Common myeloid progenitor, CD34-positive (primary cell): ENCODE measurements at places on chromosomes 2 and 18.
A peak's percentile ranks its signal among the peaks of the same experiment; 100 is the strongest.

DNA sequence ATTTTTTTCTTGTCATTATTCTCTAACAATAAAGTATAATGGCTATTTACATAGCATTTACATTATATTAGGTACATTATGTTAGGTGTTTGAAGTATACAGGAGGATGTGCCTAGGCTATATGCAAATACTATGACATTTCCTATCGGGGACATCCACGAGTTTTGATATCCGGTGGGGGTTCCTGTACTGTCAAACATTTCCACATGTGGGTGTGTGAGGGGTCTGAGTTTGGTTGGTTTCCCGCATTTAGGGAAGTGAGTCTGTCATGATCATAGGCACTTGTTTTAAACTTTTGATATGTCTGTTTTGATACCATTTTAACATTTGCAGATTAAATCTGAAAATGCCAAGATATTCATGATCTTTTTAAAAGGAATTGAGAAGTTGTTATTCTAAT lies 76.0 kb downstream of the CEP192 start:
- DNase-seq: peak; percentile 46

- no peak for DNase-seq
These were observed 2.1 kb downstream of the ATL2 start for GRCh38 chr2:38374984-38375383.

DNA sequence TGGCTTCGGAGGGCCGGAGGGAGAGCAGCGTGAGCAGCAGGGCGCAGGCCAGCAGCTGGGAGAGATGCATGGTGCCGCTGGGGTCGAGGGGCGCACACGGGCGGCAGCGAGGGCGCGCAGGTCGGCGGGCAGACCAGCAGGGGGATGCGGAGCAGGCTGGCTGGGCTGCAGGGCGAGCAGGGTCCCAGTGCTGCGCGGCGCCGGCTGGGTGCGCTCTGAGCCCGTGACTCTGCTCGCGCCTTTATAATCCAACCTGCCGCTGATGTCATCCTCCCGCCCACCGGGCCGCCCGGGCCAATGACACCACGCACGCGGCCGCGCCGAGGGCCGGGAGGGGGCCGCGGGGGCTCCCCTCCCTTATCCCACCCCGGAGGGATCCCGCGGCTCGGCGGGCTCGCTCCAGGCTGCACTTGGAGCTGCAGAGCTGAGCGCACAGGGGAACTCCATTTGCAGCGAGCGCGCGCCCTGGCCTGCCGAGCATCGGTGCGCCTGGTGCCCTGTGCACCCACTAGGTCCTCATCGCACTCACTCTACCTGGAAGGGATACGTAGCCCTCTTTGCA lies at the start of gene NPPC:
Gene NPPC (minus strand): TSS at position 217 of the 562 bp plus-strand sequence. CDS start 147 bp downstream, at position 70.
- DNase-seq: peak; percentile 80

- DNase-seq: no peak
These were observed 28.8 kb downstream of the SDC1 start for GRCh38 chr2:20196053-20196656.

DNA sequence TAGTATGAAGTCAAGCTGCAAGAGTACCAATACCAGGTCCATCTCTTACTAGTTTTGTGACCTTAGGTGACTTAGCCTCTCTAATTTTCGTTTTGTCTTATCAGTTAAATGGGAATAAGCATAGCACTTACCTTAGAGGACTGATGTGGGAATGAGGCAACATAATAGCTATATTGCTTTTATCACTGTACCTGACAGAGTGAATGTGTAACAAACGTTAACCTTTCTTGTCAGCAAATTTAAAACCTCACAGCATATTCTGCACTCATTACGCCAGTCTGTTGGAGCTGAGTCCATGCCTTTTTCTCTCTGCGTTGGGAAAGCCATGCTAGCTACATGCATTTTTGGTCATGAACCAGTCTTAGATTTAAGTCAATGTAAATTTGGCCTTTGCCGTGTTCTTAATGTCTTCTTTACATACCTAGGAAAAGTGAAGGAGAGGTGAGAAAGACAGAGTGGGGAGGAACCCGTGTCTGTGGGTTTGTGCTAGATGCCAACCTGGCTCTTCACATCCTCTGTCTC lies at the start of gene IL36B:
Gene IL36B (minus strand): TSS at position 472 of the 522 bp plus-strand sequence.
- DNase-seq: no peak

DNA sequence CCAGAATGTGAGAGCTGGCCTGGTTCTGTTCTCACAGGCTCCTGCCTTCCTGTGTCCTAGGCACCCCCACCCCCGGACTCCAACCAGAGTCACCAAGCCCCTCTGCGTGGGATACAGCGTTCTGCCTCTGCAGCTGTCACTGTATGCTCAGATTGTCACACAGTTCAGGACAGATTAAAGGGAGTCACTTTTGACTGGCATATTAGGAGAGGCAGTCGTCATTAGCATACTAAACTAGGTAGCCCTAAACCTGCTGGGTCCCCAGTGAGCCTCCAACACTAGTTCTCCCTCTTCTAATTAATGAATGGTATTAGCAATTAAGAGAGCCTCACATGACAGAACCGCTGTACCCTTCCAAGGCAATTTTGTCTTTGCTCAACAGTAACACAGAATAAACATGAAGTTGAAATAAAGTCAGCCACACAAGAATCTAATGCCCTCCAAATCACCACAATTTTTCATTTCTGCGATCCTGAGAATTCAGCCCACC lies 340.2 kb downstream of the CMPK2 start:
- no peak for DNase-seq

GRCh38 chr2:240310645-240311044 lies 124.8 kb upstream of the GPC1 start:
- DNase-seq: no peak

- DNase-seq: no peak
These were observed 136.2 kb downstream of the SLC8A1 start for GRCh38 chr2:40315683-40316082.

GRCh38 chr18:13409026-13409425 lies 190.5 kb downstream of the LDLRAD4 start:
- DNase-seq: no peak

DNA sequence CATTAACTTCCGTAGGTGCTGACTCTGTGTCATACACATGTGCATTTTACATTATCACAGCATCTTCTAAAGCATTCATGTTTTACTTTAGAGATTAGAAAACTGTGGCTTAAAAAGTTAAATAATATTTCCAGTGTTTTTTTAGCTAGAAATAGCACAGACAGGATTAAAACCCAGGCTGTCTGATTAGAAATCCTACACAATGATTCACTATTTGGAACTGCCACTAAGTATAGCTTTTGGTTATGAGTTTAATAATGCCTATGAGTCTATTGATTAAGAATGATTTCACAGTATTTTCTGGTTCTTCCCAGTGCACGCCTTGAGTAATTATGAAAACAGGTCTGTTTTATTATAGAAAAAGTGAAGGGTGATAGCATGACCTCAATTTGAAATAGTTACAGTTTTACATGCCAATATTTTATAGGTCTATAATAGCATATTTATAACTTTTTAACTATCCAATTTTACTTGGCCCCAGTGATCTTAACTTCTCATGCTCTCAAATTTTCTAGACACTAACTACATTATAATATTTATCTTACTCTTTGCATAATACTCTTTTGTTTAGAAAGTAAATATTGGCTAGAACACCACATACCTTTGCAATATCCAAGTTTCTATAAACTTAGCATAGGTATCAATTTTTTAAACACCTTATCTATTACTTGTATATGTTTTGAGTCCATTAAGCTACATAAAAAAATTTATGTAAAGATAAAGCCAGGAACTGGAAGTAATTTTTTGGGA lies 313.2 kb downstream of the RND3 start:
- no peak for DNase-seq

DNA sequence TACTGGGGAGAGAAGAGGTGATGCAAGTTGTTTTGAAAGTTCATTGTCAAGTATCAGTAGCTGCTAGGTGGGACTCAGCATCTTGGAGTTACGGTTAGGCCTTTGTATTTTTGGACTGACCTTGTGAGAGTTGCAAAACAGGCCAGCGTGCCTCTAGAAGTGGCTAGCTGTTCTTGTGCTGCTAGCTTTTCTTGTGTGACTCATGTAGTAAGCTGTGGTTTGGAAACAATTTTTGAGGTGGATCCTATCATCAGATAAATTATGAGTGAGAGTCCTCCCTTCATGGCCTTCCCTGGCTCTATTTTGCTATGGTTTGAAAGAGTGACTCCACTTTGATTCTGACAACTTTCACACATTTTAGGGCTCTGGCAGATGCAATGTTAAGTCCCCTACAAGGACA lies 409.2 kb upstream of the HS6ST1 start:
- peak; percentile 63 for DNase-seq

DNA sequence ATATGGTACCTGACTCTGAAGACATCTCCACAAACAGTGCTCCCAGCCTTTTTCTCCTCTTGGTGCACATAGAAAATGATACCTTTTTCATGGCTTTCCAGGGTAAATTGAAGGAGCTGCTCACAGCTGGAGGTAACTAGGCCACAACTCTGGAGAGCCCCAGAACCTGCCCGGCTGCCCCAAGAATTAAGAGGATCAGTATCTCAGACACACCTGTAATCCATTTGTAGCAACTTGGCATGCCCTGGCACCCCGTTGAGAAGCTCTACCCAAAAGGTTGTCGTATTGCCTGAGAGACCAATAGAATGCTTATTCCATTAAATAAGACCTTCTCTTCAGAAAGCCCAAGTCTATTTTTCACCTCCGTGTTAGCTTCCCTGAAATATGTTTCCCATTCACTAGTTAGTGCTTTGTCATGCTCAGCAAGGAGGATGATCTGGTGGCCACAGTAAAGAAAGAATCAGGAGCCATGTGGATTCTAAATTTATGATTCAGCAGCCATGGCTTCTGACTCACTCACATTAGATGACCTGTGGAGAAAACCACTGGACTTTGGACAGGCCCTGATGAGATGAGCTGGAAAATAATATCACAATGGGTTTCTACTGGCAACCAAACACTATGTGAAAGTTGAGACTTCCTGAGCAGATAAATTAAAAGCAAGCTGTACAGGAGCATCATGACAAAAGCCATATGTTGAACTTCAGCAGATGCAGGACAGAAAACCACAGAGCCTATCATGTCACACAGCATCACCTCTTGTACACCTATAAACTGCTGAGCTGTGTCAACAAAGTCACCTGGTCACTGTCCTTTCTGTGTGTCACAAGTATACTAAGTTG lies 253.3 kb upstream of the OSR1 start:
- DNase-seq: no peak

- no peak for DNase-seq
These were observed 12.8 kb downstream of the CKAP2L start for GRCh38 chr2:112751451-112752197.

DNA sequence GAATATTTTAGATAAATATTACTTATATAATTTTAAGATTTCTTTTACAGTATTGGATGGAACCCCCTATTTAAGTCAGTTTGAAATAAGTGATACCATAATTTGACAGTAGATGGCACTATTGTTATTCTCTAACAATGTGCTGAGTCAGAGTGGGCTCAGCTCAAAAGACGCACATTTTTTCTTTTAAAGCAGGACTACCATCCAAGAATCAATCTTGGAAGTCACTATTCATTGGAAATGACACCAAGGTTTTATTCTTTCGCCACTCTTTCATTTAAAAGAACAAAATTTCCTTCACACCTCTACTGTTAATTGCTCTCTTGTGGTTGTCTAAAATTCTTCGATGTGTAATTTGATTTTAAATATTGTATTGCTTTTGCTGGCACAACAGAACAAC lies 32.6 kb upstream of the SPAG16 start:
- DNase-seq: peak; percentile 73

DNA sequence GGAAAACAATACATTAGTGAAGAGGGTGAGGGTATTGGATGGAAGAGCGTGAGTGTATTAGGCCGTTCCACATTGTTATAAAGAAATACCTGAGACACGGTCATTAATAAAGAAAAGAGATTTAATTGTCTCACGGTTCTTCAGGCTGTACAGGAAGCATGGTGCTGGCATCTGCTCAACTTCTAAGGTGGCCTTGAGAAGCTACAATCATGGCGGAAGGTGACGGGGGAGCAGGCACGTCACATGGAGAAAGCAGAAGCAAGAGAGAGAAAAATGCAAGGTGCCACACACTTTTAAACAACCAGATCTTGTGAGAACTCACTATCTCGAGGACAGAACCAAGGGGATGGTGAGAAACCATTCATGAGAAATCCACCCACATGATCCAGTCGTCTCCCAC lies 18.2 kb downstream of the HPCAL1 start:
- no peak for DNase-seq

GRCh38 chr18:32343634-32344033 lies 127.0 kb downstream of the GAREM1 start:
- DNase-seq: no peak

DNA sequence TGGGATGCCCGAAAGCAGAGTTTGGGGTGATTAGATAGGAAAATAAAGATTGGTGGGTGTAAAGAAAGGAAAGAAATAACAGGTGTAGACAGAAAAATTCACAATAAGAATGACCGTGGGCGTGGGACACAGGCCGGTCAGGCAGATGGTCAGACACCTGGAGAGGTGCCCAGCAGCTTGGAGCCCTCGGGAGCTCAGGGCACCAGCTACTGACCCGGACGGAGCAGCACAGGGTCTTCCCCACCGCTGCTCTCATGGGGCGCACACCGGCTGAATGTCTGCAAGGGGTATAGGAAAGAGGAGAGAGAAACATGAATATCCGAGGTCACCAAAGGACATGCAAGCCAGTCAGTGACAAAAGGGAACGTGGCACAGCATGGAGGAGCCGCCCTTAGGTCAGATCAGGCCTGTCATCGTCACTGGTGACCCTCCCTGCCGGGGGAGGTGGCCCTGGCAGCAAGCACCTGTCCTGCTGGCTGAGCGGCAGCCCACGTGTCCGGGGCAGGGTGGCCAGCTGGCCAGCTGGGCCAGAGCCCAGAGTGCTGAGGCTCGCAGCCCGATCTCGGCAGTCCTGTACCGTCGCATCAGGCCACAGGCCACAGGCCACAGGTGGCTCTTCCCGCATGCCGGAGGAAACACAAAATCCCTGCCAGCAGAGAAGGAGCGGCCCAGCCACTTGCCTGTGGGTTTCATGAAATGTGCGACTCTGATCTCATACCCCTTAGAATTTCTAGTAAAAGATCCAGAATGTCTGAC lies 112.0 kb upstream of the NDUFV2 start:
- DNase-seq: no peak

- peak; percentile 71 for DNase-seq
These were observed 80.0 kb downstream of the EXOC6B start for GRCh38 chr2:72745679-72746368.

GRCh38 chr18:58955738-58956137 lies 91.1 kb downstream of the ZNF532 start:
- no peak for DNase-seq

DNA sequence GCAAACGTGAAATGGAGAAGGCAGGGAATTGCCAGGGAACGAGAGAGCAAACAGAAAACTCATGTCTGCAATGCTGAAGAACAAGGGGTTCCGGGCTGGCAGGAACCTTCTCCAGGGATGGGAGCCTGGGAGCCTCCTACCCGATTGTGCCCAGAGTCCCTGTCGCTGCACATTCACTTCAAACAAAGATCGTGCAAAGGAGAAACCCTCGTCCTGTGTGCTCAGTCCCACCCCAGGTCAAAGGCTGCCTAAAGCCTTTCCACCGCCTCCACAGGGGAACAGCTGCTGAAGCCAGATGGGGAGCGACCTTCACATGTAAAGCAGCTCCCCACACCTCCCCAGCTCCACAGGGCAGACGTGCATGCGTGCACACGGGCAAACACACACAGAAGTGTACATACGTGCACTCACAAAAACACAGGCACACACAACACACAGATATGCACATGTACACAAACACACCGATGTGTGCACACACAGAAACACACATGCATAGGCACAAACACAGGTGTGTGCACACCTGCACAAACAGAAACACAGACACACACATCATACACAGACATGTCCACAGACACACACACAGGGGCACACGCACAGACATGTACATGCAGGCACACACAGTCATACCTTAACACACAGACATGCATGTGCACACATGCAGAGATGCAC lies 460.1 kb upstream of the SALL3 start:
- no peak for DNase-seq
